ENCODE measurements at places on chromosomes 1 and 21. TPM values are rescaled to one million over a fixed set of nuclear protein-coding genes. Genes with fewer than 3 reads are reported as not detected.

The XCL2 gene
- not detected for total RNA-seq

The UBASH3A gene
- not detected for total RNA-seq

The CASP9 gene
- 10.3 TPM for total RNA-seq

GRCh38 chr1:110364221-110364620 is 25.0 kb downstream of the RBM15 start:
- no peak for DNase-seq

Measured in epithelial cell of proximal tubule (primary cell).